ENCODE measurements at places on chromosomes 7 and 10.

DNA sequence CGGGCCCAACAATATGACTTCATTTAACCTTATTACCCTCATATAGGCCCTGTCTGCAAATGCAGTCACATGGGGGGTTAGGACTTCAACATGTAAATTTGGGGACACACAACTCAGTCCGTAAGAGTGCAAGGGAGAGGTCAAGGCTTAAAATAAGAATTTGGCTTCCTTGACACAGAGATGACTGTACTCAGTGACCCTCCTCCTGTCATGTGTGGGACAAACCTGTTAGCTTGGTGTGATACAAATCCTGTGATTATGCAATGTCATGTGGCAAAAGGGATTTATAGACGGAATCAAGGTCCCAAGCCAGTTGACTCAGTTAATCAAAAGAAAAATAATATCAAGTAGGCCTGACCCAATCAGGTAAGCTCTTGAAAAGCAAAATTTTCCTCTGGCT is 25.9 kb upstream of the GTPBP4 start:
- DNase-seq, result no peak

GRCh38 chr10:114974625-114975024 is 36.6 kb downstream of the TRUB1 start:
- no peak for DNase-seq

DNA sequence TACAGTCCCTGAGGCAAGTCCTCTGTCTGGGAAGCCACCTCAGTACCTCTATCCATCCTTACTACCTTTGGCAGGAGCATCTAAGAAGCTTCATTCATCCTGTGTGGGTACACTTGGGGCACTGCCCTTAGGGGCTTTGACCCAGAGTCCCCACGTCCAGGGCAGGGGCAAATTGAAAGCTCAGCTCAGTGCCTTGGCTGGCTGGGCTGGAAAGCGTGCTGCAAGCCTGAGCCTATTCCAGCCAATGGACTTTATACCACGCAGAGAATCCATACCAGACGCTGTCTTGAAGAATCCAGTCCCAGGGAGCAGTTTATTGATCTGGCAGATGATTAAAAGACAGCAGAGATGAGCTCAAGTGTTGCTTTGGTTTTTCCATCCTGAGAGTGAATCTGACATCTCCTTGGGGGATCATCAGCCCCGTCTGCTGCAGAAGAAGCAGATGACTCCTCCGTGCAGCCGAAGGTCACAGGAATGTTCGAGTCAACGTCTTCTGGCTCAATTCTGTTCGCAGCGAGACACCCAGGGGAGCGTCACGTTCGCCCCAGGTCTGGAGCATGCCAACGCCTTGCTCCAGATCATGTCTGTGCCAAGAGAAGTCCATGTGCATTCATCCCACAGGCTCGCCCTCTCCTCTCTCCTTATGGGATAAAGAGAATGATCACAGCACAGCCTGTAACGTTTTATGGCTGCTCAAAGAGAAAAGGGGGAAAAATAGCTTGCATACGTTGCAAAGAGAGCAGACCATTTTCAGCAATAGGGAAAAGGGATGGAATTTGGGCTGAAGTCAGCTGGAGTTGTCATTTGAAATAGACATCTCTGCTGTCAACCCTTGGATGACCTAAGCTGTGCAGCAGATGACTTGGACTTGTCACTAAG is 35.8 kb upstream of the LYZL1 start:
- DNase-seq, result no peak

GRCh38 chr10:5550621-5551530 is 26.1 kb downstream of the CALML3 start:
- no peak for DNase-seq
